ENCODE measurements at places on chromosomes 4 and X. TPM values are rescaled to one million over a fixed set of nuclear protein-coding genes. Genes with fewer than 3 reads are reported as not detected.

DNA sequence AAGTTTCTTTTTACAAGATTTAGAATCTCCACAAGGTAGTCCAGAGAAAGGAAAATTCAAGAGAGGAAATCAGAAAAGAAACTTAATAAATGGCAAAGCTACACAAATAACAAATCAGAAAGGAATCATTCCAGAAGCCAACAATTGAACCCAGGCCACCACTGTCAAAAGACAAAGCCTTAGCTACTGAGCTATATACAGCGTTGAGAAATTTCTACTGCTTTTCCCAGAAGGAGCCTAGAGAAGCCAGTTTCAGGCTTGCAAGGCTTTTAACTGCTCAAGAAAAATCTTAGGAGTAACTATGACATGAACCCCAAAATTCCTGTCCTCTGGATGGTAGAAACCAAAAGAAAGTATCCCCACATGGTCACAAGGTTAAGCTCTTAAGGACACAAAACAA lies 129.0 kb downstream of the DMD start:
- DNase-seq, result no peak

DNA sequence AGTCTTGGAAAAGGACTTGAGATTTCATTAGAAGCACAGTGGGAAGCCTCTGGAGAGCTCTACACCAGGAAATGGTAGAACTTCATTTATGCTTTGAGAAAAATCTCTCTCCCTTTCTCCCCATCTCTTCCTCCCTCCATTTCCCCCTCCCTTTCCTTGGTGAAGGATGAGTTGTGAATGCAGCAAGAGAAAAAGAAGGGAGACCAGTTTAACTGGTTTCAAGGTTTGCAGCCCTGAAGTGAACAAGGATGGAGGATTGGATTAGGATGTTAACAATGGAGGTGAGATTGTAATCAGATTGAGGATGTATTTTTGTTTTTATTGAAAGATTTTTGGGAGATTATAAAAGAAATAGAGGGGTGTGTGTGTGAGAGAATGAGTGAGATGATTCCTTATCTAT lies 99.5 kb downstream of the ANK2 start:
- DNase-seq, result no peak

DNA sequence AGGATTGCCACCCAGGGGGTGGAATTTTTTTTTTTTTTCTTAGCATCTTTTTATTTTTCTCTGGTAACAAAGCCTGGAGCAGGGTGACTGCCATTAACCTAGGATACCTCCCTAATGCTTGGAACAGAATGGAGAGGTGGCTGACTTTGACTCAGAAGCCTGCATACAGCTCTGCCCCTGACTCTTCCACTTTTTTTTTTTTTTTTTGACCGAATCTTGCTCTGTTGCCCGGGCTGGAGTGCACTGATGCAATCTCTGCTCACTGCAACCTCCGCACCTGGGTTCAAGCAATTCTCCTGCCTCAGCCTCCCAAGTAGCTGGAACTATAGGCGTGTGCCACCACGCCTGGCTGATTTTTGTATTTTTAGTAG lies 341 bp upstream of the SLC2A9 start:
- DNase-seq, result no peak

DNA sequence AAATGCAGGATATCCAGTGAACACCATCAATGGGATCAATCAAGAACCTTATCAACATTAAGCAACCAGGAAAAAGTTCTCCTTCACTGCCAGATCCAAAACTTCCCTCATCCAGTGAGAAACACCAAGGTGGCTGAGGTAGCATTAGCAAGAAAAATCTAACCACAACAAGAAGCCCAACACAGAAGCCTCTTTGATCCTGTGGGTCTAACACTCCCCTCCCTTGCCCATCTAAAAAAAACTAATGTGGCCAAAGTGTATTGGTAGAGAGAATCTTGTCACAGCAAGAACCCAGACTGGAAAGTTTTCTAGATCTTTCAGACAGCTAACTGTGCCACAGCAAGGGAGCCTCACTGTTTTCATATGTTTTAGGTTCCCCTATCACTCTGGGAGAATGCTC lies 558.0 kb downstream of the STPG2 start:
- DNase-seq, result no peak

GRCh38 chr4:140705625-140706275 lies 50.4 kb downstream of the TBC1D9 start:
- DNase-seq, result no peak

GRCh38 chr4:7189475-7190277 lies 2.7 kb upstream of the SORCS2 start:
- DNase-seq, result no peak

DNA sequence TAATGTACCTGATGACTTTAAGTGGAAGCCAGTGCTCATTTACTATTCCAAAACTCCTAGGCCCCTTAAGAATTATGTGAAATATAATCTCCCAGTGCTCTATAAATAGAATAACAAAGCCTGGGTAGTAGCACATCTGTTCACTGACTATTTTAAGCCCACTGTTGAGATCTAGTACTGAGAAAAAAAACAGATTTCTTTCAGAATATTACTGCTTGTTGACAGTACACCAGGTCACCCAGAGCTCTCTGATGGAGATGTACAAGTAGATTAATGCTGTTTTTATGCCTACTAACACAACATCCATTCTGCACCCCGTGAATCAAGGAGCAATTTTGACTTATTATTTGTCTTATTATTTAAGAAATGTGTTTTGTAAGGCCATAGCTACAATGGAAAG lies 75.7 kb downstream of the FAM47C start:
- DNase-seq, result no peak

DNA sequence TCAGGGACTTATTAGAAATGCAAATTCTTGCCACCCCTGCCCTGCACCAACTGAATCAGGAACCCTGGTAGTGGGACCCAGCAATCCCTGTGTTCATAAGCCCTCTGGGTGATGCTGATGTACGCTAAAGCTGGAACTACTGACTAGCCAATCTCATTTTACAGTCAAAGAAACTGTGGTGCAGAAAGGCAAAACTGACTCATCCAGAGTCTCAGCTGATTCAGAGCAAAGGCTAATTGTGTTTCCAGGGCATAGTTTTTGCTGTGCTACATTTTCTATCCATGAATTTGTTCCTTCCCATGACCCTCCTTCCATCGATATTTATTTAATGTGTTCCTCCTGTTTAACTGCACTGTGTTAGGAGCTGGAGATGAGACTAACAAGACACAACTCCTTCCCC lies 207.5 kb downstream of the REPS2 start:
- DNase-seq, result no peak

- DNase-seq, result no peak
These were observed 210.8 kb downstream of the ARHGAP10 start for GRCh38 chr4:147942729-147943128.

DNA sequence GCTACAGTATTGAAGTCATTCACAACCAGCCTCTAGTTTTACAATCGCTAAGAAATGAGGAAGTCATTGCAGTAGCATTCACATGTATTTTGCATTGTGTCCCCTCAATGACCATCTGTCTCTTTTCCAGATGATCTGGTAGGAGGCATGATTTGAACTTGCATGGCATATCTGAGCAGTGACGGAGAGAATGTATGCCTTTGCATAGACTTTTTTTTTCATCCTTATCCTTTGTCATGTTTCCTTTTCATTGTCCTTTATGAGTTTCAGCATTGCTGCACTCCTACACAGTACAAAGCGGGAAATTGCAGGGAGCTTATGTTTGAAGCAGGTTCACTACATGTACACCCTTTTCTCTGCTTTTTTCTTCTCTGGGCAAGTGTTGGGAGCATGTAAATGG lies 516.4 kb upstream of the GRIA3 start:
- DNase-seq, result no peak

DNA sequence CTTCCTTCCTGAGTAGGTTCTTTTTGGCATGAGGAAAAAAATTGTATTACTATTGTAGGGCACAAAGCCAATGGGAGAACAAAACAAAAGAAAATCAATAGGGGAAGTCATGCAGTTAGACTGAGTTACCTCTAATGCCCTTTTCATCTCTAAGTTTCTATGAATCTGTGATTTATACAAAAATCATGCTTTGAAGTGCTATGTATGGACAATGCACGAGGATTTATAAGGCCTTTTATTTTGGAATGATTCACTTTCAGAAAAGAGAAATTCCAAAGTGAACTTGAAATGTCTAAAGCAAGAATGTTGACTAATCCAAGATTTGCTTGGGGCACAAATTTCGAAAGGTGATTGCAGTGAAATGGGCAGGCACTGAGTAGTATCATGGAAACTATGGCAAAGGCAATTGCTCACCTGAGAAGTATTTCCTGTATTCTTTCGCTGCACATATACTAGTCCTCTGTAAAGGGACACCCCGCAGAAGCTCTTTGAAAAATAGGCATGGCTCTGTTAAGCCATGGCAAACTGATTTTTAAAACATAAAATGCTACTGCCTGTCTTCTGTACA lies 52.8 kb downstream of the ADGRG4 start:
- no peak for DNase-seq

DNA sequence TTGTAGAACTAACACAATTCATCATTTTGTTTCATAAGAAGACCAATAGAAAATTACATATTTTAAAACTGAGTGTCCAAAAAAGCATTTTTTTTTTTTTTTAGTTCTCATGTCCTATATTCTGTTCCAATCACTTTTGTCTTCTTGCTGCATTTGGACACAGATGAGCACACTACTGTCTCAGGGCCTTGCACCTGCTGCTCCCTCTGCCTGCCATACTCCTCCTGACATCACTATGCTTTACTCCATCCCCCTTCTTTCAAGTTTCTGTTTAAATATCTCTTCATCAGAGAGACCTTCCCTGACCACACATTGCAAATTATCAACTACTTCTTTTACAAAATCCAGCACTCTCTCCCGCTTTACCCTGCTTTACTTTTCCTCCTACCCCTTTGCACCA lies 230.7 kb upstream of the GK2 start:
- DNase-seq, result no peak

DNA sequence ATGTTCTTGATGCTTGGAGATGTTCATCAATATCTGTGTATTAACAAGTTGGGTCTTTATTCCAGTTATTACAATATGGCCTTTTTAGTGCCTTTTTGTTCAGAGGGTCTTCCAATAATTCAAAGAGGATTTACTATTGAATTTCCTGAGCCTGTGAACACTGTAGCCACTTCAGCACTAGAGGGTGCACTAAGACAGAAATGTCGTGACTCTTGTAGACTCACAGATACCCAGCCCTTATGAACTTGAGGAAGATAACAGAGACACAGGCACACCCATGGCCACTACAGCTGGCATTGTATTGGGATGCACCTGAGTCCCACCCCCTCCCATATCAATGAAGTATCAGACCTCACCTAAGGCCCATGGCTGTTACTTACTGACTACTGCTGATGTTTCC lies 54.4 kb upstream of the ACTRT1 start:
- DNase-seq, result no peak

DNA sequence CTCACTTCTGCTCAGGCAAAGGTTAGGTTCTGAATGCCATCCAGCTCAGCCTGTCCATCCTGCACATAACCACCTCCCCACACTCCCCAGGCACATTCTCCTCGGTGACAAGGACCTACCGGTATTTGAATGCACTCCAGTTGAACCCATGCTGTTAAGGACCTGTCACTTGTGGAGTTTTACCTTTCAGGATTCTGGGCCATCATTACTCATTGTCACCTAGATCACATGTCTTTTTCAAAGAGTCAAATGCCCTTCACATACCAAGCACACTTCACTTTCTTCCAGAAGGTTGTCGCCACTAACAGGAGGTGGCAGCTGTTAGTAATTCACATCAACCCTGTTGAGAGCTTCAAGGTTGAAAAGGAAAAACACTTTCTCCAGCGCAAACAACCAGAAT lies 218.3 kb downstream of the SOWAHB start:
- no peak for DNase-seq

DNA sequence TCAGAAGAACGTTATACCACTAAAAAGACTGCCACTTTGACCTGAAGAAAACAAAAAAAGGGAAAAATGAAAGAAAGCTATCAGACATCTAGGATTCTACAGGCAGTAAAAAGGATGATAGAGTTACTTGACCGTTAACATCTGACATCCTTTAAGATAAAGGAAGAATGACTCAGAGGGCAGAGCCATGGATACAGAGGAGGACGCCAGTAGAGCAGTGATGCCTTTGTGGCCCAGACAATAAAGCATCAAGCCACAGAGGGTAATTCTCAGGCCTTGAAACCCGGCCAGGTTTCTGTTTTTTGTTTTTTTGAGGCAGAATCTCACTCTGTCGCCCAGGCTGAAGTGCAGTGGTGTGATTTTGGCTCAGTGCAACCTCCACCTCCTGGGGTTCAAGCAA lies 9.5 kb upstream of the BEX1 start:
- DNase-seq, result no peak

DNA sequence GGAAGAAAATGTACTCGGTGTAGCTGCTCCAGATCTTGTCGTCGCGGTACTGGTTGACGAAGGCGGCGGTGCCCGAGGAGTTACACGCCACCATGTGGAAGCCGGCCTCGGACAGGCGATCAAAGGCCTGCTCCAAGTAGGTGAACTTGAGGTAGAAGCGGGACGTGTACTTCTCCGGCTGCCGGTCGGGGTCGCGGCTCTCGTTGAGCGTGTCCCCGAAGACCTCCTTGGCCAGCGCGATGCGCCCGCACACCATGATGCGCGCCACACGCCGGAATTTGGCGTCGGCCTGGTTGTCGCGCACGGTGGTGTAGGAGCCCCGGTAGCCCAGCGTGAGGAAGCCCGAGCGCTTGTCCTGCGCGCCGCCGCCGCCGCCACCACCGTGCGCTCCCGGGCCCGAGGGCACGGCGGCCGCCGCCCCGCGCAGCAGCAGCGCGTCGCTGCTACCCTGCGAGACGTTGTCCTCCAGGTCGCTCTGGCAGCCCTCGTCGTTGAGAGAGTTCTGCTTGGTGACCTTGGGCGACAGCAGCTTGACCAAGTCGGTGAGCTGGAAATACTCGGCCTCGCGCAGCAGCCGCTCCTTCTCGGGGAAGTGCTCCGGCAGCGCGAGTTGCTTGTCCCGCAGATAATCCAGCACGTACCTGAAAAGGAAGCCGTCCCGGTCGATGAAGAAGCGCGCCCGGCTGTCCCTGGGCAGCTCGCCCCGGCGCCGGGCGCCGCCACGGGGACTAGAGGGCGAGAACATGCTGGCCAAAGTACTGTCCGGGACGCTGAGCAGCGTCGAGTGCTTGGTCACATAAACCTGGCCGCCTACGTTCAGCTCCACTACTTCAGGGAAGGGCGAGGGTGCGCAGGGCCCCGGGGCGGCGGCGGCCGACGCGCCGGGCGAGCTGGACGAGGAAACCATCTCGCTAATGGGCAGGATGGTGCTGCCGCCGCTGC lies 775 bp downstream of the KCTD8 start:
- no peak for DNase-seq

Gene RASL11B
- 71.4 TPM for total RNA-seq

Gene NKRF
- 12.3 TPM for total RNA-seq

Gene NDP
- 0.29 TPM for total RNA-seq

Gene PLK4
- total RNA-seq, result 35.2 TPM

Gene BEX1
- 76.8 TPM for total RNA-seq

Gene FAM47E
- total RNA-seq, result 1.3 TPM

Gene ARFIP1
- total RNA-seq, result 38.0 TPM

Data from H1 (cell line).